Fibroblast of villous mesenchyme (primary cell): ENCODE measurements at places on chromosomes 3 and 15. TPM values are rescaled to one million over a fixed set of nuclear protein-coding genes. Genes with fewer than 3 reads are reported as not detected.

DNA sequence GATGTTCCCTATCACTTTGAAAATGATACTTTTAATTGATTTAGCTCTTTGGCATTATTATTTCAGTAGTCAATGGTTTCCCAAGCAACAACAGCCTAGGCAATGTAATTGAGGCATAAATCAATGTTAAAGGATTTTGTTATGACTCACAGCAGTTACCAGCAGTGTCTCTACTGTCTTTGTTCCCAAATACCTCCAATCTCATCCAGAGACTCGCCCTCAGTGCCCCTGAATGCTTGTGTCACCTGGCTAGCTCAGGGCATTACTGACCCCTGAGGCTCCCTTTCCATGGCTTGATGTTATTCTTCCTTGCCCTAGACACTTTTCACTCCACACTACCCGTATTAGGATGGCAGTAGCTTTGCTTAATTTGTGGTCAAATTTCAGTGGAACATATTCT is 227.2 kb downstream of the SQOR start:
- DNase-seq, result no peak

GRCh38 chr3:82942041-82942440 is 1180.6 kb upstream of the GBE1 start:
- no peak for DNase-seq

- no peak for DNase-seq
Measured at GRCh38 chr3:138861798-138862197, 27.1 kb upstream of the PIK3CB start.

- no peak for DNase-seq
Measured at GRCh38 chr15:91921188-91921842, 67.8 kb downstream of the SLCO3A1 start.

DNA sequence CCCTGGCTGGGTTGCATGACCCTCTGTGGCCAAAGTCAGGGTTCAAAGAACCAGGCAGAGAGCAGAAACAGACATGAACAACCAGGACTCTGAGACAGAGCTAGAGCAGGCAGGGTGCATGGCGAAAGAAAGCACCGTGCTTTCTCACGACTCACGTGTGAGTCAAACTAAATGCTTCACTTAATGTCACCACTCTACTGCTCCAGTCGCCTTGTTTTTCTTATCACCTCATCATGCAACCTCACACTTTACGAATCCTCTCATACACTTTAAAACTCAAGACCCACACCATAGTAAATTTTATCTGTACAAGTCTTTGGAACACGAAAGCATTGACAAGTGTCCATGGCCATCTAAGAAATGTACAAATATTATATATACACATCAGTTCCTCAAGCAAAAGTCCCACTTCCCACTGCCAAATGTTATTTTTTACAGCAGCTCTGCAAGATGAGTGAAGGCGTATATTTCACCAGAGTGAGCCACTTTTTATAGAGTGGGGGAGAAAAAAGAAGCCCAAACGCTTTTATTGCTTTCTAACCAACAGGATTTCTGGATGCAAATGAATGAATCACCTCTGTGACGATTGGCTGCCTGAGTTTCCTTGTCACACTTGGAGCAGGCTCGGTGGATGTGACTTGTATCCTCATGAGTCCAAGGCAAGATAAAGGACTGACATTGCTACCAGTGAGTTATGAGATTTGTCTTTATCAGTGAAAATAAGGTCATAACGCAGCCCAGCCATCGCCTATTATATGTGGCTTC is 16.0 kb upstream of the MEGF11 start:
- DNase-seq, result peak; percentile 74

Gene GRM7
- total RNA-seq, result not detected in 2 replicates

DNA sequence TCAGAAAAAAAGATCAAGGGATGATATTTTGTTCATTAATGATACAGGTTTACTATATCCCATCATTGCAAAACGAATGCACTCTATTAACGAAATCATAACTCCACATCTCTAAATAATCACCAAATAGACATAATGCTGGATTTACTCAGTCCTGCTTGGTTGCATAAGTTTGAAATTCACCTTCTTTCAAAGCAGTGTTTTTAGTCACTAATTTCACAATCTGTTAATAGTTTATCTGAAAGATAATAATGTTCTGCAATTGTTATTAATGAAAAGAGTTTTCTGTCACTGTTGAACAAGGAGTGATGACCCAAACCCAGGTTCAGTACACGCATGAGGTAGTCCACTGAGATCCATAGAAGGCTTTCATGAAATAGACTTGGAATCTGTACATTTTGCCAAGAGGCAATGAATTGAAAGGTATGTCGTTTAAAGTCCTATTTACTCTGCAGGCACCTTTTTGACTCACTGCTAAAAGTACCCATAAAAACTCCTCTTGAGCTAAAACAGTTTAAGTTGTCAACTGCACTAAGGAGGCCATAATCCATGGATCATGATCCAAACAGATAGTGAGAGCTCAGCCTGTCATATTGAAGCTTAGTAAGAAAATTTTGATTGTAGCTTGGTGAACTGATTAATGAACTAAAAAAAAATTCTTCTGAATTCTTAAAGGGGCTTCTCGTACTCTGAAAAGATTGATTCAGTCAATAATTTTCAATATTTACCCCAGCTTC is 75.6 kb upstream of the MBNL1 start:
- DNase-seq, result peak; percentile 68

DNA sequence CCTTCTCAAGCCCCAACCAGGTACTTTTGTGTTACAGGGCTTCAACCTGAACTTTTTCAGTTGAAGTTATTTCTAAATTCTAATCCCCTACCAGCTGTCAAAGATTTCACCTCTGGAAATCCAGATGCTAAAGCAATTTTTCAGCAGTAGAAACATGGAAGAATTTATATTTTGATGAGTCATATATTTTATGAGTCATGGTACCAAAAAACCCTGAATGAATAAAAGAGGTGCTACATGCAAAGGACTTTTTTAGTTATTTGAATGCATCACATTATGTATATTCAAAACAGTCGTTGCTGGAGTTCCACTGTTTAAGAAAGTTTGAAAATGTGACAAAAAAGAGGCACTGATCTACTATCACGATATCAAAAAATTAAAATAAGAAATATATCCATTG is 96.0 kb upstream of the ZNF385D start:
- DNase-seq, result no peak

Gene LSMEM2
- not detected in 2 replicates for total RNA-seq

Gene C3orf85
- not detected in 2 replicates for total RNA-seq

Gene ISL2
- 0.64 TPM in 1 of 2 replicates, not detected in the other for total RNA-seq

GRCh38 chr3:102741105-102741504 is 306.3 kb downstream of the ZPLD1 start:
- DNase-seq, result no peak

Gene ZIC1
- not detected in 2 replicates for total RNA-seq

DNA sequence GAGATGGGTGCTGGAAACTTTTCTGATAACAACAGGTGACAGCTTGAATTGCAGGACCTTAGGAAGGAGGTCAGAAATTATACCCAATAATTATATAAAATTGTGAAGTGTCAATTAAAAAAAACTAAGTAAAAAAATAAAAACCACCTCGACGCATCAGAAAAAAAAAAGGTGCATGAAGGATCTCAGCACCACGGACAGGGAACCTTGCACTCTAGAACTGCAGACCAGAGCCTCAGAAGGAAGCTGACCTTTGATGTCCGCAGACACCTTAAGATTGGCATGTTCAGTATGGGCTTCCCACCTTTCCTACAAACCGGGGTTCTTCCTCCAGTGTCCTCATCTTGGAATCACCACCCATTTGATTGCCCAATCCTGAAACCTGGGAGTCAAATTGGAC is 60.9 kb downstream of the SCN10A start:
- DNase-seq, result no peak

DNA sequence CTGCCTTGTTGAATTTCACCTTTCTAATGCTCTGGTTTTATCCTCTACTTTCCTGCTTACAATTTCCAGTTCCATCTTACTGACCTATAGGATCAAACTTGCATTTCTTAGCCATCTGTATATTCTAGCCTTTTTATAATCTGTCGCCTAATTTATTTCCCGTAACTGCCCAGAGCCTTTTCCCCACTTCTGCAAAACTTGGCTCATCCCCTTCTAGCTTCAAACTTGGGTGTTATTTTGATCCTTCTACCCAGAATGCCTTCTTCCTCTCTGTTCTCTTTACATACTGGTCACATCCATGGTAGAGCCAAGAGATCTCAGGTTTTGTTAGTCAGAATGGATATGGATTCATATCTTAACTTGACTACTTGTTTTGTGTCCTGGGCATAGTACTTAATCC is 2.6 kb downstream of the SACM1L start:
- DNase-seq, result no peak

GRCh38 chr3:82587174-82587573 is 825.7 kb upstream of the GBE1 start:
- DNase-seq, result no peak

DNA sequence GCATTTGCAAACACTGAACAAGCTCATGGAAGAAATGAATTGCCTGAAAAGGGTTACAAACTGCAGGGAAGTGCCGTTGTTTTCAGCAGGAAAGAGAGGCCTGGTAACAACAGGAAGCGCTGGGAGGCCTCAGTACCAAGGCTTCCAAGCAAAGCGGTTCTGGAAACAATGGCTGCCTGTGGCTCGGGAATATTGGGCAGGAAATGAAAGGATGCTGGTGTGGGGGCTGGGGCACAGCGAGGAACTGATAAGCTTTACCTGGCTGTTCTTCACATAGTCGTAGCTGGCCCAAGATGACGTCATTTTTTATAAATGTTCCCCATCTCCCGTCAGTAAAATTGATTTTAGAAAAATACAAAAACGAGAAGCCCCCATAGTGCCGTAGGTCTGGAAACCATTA is 55.9 kb downstream of the ARHGAP31 start:
- no peak for DNase-seq

Gene MYL3
- total RNA-seq, result 0.97 and 1.7 TPM in 2 replicates

Gene ARPIN
- 10.8 and 16.1 TPM in 2 replicates for total RNA-seq

- peak; percentile 75 for DNase-seq
Measured at GRCh38 chr3:141452045-141452444, 34.8 kb upstream of the RASA2 start.

DNA sequence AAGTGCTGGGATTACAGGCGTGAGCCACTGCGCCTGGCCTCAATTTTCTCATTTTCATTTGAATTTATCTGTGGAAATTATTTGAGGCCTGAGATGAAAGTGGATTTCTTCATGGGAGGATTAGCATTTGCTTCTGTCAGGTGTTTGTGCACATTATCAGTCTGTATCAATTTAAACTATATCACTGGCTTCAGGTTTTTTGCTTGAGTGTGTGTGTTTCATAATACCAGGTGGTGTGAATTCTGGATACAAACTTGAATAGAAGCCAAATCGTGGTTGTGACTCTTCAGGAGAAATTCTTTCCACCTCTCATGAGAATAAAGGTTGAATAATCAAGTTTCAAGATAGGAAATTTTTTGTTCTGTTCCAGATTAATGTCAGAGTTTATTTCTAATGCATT is 56.4 kb downstream of the CGGBP1 start:
- no peak for DNase-seq

GRCh38 chr3:40464339-40465110 is 7.4 kb downstream of the RPL14 start:
- no peak for DNase-seq

Gene SPATA12
- not detected in 2 replicates for total RNA-seq

- no peak for DNase-seq
Measured at GRCh38 chr15:98241032-98241554, 280.6 kb downstream of the ARRDC4 start.

DNA sequence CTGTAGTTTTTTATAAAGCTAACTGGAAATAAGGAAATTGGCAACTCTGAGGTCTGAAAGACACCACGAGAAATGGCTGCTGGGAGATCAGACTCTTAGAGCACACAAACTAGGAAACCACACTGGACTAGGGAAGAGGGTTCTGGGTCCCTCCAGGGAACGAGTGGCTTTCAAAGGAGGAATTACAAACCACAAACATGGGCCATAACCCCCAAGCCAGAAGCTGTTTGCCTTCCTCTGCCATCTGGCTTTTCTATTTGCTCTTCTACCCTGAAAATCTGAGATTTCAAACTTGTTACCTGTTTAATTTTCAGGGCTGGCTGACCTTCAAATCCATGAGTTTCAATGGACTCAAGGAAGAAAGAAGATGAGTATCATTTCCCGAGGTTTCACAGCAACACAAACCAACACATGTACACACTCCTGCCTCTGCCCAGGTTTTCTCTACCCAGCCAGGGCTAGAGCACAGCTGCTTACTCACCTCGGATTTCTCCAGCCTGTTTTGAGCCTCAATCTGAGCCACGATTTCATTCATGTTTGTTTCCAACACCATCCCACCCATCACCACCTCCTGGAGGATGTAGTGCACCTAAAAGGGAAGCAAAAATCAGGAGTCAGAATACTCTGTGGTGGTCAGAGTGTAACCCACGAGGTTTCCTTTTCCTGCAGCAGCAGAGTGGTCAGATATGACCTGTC is 22.6 kb upstream of the ANPEP start:
- peak; percentile 39 for DNase-seq

Gene C3orf18
- total RNA-seq, result 9.1 and 13.5 TPM in 2 replicates

Gene GPX1
- total RNA-seq, result 198 and 272 TPM in 2 replicates

- peak; percentile 51 for DNase-seq
Measured at GRCh38 chr3:119294696-119295671, 801 bp downstream of the ARHGAP31 start.

DNA sequence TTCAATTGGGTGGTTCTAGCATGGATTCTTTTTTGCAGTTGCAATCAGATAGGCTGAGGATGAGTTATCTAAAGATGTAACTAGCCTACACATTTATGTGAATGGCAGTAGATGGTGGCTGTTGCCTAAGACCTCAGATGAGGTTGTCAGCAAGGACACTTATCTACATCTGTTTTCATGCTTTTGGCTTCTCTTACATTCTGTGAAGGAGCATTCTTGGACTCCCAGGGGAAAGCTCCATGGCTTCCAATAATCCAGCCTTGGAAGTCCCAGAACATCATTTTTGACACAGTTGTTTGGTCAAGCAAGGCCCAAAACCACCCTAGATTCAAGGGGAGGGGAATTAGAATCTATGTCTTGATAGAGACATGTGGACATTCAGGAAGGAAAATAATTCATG is 332.2 kb upstream of the RBMS3 start:
- DNase-seq, result no peak

Gene INSYN1
- total RNA-seq, result under 0.01 and 0.64 TPM in 2 replicates

DNA sequence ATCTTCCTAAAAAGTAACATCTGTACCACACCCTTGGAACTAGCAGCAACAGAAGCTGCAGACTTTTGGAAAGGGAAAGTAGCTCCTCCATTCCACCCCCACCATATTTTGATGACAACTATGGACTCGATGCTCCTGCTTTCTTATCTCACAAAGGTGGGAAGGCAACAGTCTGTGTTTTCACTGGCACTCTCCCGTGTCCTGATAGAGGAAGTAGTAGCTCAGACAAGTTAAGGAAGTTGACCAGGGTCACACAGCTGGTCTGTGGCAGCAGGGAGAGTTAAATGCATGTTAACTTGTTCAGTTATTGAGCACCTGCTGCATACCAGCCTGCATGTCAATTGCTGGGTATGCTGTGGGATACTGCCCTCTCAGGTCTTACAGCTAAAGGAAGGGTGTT is 33.1 kb downstream of the BHLHE40 start:
- DNase-seq, result no peak

Gene ANKUB1
- total RNA-seq, result not detected in 2 replicates

Gene UPK1B
- 0.32 and 2.2 TPM in 2 replicates for total RNA-seq

DNA sequence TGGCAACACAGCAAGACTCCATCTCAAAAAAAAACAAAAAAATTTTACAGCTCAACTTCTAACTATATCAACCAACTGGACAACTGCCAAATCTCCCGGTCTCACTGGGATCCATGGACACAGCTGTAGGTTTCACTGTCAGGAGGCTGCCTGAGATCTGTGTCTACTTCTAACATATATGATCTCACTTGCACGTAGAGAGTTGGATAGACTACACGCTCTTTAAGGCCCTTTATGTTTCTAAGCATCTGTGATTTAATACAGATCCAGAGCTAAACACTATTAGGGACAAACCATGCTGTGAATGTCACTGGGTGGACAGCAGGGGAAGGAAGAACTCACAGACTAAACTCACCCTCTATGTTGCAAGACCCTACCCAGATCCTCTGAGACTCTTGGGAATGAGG is 13.0 kb upstream of the APOD start:
- no peak for DNase-seq
